Colonic mucosa (tissue), 4 donors: ENCODE measurements at places on chromosomes 7 and 10. TPM values are rescaled to one million over a fixed set of nuclear protein-coding genes. Genes with fewer than 3 reads are reported as not detected.

DNA sequence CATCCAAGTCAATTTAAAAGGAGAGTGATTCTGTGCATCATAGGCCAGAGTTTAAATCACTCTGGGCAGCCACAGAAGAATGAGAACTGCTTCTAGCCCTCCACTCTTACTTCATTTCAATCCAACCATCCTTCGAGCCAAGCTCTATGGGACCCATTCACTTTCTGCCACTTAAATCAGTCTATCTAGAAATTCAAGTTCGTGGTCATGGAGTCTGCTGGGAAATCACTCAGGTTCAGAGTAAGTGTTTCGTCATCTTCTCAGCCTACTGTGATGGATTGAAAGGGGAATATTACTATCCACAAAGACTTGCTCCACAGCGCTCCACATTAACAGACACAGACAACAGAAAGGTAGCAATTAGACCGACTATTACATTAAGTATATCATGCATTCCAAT, 4.6 kb downstream of the DCLRE1C start:
- H3K36me3 ChIP-seq, result no peaks in the 10 kb centered on the region
- H3K4me1 ChIP-seq, result peaks cover 5% of the 10 kb centered on the region
- H3K4me3 ChIP-seq, result no peak overlapping the region
- DNase-seq, result no peak
- H3K27me3 ChIP-seq, result no peaks in the 10 kb centered on the region

DNA sequence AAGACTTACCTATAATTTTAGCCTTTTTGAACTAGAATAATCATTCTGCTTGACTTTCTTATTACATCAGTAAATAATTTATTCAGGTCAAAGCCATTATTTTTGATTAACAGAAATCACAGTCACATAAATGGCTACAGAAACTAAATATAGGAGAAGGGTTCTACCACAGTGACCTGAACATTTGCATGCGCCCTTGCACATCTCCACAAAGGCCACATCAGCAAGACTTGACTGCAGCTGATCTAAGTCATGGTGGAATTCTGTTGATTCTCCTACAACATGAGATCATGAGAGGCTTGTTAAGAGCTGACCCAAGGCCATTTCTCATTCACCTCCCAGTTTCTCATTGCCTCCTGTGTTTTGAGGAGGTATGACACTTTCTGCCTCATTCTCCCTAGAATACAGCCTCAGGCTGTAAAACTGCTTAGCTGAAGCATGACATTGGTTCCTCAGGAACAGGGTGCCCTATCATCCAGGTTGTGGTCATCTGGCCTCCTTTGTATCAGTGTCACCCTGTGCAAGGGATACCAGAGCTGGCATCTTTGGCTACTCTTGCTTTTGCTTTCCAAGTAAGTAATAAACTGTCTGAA, 6.7 kb upstream of the IMMP2L start:
- no peaks in the 10 kb centered on the region for H3K27me3 ChIP-seq
- no peak overlapping the region for H3K27ac ChIP-seq
- H3K36me3 ChIP-seq, result no peaks in the 10 kb centered on the region
- no peak for DNase-seq
- no peaks in the 10 kb centered on the region for H3K4me1 ChIP-seq

GRCh38 chr7:28389504-28390395, 22.6 kb upstream of the CREB5 start:
- no peak for DNase-seq
- H3K4me3 ChIP-seq, result no peak overlapping the region
- no peaks in the 10 kb centered on the region for H3K27me3 ChIP-seq
- H3K36me3 ChIP-seq, result no peaks in the 10 kb centered on the region
- no peaks in the 10 kb centered on the region for H3K4me1 ChIP-seq

GRCh38 chr10:97851341-97852001, 1.8 kb downstream of the GOLGA7B start:
- H3K4me1 ChIP-seq, result no peaks in the 10 kb centered on the region
- DNase-seq, result no peak
- no peak overlapping the region for H3K27ac ChIP-seq

GRCh38 chr7:150976529-150977381, 1.4 kb downstream of the KCNH2 start:
- no peaks in the 10 kb centered on the region for H3K36me3 ChIP-seq
- no peak overlapping the region for H3K4me3 ChIP-seq
- peaks cover 21% of the 10 kb centered on the region for H3K27me3 ChIP-seq
- no peak for DNase-seq
- H3K27ac ChIP-seq, result no peak overlapping the region

DNA sequence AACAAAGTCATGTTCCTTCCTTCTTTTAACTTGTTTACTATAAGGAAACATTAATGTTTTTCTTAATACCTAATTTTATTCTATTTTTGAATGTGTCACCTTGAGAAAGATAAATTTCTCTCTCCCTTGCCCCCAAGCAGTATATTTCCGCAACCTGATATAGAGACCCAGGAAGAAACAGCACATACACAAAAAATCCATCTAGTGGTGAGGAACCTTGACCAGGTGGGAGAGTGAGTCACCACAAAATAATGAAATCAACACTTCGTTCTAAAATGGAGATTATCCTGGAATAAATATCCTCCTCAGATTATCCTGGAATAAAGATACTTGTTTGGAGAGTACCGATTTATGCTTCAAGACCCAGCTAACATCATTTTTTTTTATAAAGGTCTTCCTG, 232.9 kb upstream of the PTN start:
- H3K4me3 ChIP-seq, result no peak overlapping the region
- no peaks in the 10 kb centered on the region for H3K36me3 ChIP-seq
- no peak for DNase-seq
- no peaks in the 10 kb centered on the region for H3K4me1 ChIP-seq
- H3K27ac ChIP-seq, result no peak overlapping the region

DNA sequence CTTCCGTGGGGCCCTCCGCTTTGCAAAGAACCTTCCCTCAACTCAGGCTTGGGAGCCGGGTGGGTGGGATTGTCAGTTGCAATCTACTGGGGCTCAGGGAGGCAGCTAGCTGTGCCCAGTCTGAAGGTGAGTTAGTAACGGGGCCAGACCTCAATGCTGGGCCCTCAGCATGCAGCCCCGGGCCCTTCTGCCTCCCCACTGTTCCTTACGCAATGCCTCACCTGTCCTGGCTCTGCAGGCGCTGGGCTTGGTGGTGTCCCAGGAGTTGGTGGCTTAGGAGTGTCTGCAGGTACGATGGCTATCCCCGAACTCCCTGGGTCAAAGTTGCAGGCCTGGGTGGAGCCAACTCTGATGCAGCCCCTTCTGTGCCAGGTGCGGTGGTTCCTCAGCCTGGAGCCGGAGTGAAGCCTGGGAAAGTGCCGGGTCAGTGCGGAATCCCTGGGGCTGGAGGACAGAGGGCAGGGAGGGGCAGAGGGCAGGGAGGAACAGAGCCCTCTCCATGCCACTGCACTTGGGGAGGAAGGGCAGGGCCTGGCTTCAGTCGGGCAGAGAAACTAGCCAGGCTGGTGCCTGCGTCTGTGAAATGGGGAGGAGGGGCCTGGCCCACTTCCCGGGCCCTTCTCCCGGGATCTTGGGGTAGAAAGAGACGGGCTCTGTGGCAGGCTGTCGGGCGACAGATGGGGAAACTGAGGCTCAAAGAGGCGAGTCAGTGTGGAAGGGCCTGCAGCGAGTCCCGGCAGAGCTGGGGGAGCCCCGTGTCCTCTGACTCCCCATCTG, 15.0 kb downstream of the ELN start:
- no peak overlapping the region for H3K4me3 ChIP-seq
- no peaks in the 10 kb centered on the region for H3K36me3 ChIP-seq
- H3K4me1 ChIP-seq, result no peaks in the 10 kb centered on the region
- DNase-seq, result no peak
- no peaks in the 10 kb centered on the region for H3K27me3 ChIP-seq

TRIM50 gene
- not detected for total RNA-seq

ENO4 gene
- total RNA-seq, result not detected

ERVW-1 gene
- not detected for total RNA-seq
